ENCODE measurements at places on chromosomes 6 and 20. TPM values are rescaled to one million over a fixed set of nuclear protein-coding genes. Genes with fewer than 3 reads are reported as not detected.

ROMO1 gene
- total RNA-seq = 128 TPM

OR12D3 gene
- not detected for total RNA-seq

DEFB124 gene
- not detected for total RNA-seq

OARD1 gene
- total RNA-seq = 10.8 TPM

SIGLEC1 gene
- not detected for total RNA-seq

LST1 gene
- 0.29 TPM for total RNA-seq

ESF1 gene
- 22.7 TPM for total RNA-seq

TRIM40 gene
- total RNA-seq = not detected

MICB gene
- total RNA-seq = 33.1 TPM

KIFC1 gene
- total RNA-seq = 48.7 TPM
